Urinary bladder (tissue), 4 donors: ENCODE measurements at places on chromosomes 12 and 14.

DNA sequence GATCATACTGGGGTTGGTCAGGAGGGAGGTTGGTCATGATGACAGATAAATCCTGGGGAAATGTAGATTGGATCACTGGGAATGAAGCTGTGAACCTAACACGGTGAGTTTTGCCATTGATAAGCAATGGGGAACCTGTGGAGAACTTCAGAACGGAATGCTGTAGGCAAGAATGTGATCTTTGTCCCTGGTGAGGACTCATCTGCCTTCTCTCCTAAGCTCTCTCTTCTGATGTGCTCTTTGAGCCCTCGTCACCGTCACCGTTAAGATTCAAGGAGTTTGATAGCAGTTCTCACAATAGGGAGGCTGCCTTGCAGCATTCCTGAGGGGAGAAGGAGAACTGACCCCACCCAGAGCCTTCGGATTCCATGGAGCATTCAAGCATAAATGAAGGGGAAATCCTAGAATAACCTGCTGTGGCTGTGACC lies 217.6 kb downstream of the ANO6 start:
- no peak for DNase-seq

DNA sequence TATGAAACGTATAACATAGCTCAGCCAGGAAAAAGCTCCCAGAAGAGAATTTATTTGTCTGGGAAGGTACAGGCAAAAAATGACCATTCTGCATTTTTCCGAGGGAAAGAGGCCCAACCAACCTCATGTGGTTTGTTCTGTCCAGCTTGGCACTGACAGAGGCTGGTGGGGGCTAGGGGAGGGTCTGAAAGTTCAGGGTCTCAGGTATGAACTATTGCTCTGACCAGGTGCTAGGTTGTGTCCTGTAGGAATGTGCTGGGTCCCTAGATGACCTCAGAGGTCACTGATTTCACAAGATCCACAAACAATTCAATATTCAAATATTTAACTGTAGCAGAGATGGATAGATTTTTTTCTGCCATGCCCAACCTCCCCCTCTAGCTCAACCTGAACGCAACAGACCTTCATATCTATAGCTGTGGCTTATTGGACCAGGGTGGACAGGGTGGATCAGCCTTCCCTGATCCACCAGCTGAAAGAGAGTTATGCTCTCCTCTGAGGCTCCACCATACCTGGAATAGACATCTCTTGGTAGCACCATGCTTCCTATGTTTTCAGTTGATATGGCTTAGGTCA lies 32.9 kb upstream of the IFT81 start:
- DNase-seq = no peak

DNA sequence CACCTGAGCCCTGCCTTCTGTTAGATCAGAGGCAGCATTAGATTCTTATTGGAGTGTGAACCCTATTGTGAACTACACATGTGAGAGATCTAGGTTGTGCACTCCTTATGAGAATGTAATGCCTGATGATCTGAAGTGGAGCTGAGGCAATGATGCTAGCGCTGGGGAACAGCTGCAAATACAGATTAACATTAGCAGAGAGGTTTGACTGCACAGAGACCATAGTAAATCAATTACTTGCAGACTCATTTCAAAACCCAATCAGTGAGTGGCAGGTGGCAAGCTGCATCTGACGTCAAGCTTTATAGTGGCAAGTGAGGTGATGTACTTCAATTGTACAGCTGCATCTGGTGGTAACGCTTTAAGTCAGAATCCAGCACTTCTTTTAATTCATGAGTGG lies 141.6 kb downstream of the GPHN start:
- peak; percentile 4 for DNase-seq

DNA sequence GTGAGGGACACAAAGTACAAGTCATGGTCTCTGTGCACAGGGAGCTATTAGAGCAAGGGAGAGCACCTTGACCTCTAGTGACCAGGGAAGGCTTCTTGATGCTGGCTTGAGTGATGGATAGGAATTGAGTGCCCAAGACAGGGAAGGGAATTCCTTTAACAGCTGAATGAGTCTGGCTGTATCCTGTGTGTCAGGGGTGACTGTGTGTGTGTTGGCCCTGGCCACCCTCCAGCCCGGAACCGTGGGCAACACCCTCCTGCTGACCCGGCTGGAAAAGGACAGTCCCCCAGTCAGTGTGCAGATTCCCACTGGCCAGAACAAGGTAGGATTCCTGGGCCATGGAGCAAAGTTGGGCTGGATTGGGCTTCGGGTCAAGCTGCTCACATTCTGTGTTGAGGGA lies 5.5 kb upstream of the PFDN5 start:
- DNase-seq = no peak

GRCh38 chr14:66330228-66330627 lies 155.9 kb upstream of the CCDC196 start:
- no peak for DNase-seq

DNA sequence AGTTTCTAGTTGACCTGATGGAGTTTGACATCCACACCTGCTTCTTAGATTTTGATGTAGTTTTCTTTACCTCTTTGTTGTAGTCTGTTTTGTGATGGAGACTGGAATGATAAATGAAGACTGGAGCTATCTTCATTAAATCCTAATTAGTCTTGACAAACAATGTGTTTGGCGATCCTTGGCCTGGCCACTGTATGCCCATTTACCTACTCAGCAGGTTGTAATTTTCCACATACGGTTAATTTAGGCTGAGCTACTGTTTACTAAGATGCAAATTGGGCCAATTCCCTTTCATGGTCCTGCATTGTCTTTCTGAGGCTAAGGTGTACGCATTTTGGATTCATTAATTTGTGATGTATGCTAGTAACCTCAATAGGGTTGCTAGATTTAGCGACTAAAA lies at the start of gene TAS2R7:
Gene TAS2R7 (minus strand): TSS at position 41 of the 400 bp plus-strand sequence. CDS start 57 bp downstream, outside the sequence.
- DNase-seq = no peak

- DNase-seq = no peak
Observed at GRCh38 chr14:68655911-68656316, 137.0 kb downstream of the ZFP36L1 start.

- no peak for DNase-seq
Observed at GRCh38 chr14:99519931-99520421, 38.8 kb downstream of the CCNK start.

- DNase-seq = no peak
Observed at GRCh38 chr12:76018111-76018510, 13.5 kb downstream of the PHLDA1 start.

DNA sequence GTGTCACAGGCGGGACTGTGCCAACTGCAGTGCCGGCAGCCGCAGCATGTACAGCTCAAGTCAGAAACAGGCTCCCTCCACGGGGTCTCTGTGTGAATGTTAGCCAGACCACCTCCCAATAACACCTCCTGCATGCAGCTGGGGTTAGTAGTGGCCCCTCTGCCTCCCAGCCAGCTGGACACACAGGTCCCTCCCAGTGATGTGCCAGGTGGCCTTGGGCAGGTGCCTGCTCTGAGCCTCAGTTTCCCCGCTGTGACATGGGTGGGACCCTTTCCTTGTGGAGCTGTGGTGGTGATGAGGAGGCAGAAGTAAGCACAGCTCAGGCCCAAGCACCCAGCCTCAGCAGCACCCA lies 139.9 kb downstream of the ADGRD1 start:
- no peak for DNase-seq

- DNase-seq = no peak
Observed at GRCh38 chr12:53558631-53559030, 51.3 kb upstream of the NPFF start.

DNA sequence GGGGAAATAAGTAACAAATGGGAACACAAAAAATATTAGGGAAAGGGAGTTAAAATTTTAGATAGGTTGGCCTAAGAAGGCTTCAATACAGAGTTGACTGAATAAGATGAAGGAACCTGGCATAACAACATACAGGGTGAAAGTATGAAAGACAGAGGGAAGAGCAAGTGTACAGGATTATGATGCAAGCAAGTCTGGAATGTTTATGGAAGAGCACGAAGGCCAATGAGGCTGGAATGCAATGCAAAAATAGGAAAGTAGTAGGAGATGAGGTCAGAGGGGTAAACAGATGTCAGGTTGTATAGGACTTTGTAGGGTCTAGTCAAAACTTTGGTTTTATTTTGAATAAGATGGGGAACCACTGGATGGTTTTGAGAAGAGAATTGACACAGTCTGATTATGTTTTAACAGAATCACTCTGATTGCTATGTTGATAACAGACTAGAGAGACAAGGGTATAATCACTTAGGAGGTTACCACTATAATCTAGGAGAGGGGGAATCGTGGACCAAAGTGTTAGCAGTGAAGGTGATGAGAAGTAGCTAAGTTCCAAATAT lies 96.8 kb downstream of the OSBPL8 start:
- DNase-seq = no peak

DNA sequence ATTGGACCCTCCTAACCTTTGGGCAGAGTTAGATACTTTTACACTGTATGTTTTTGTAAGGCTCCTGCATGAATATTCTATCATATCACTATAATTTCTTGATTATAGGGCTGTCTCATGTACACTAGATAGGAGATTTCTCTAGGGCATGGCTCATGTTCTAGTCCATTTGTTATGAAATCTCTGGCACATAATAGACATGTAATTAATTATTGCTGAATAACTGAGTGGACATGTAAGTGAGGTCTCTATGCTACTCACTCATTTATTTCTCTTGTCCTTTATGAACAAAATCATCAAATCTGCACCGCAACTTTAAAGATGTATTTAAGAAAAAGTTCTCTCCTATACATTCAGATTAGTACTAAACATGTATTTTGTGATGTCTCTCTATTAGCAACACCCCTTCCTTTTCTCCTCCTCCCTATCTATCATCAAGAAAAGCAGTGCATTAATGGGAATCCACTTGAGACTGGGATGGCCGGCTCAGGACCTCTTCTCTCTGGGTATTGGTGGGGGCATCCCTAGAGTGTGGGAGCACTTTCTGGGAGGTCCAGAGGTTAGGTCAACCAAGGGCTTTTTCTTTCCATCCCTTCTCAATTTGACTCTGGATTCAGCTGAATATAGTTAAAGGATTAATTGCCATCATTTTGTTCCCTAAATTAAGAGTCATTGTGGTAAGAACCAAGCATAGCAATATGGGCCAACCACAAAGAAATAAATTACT lies 168.0 kb upstream of the HMGA2 start:
- DNase-seq = no peak

DNA sequence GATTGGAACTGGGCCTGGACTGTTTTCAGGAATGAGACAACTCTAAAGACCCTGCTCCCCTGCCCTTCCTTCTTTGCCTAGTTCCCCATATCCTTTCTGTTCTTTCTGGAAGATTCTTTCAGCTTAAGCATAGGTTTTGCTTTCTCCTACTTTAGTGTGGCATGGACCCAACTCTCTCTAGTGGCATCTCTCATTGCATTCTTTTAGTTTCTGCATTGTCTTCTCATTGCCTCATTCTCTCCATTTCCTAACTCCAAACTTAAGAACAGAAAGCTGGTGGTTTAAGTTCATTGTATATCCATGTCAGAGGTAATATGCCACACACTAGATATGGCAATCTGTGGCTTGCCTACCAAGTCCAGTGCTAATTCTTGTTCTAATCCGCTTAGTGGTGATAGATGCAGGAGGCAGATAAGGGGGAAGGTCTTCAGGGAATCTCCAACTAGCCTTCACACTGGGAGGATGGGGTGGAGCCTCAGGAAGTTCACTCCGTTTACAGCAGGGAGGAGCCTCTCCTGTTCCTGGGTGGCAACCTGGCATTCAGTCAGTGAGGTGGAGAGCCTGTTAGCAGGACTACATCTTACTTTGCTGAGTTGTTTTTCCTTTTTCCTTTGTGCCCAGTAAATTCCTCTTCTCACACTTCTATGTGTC lies 165.1 kb upstream of the LMNTD1 start:
- DNase-seq = no peak

GRCh38 chr12:47449797-47450196 lies 256.0 kb downstream of the RPAP3 start:
- DNase-seq = no peak

GRCh38 chr12:40714636-40715035 lies 22.4 kb downstream of the CNTN1 start:
- DNase-seq = no peak

- no peak for DNase-seq
Observed at GRCh38 chr12:91835693-91836092, 310.0 kb downstream of the BTG1 start.

- no peak for DNase-seq
Observed at GRCh38 chr12:25574761-25575160, 21.7 kb upstream of the LMNTD1 start.

DNA sequence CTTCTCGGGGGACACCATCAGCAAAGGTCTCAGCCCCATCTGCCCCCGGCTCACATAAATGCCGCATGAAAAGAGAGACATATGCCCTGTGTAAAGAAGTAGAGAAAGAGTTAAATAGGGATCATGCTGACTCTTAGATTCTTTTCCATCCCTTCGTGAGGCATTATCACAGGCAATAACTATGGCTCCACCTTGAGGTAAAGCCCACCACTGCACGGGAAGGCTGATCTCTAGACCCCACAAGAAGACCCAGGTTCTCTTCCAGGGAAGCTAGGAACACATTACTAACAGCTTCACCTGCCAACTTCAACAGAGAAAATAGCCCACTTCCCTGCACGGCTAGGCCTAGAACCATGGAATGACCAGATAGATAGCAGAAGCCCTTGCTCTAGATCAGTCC lies 14.1 kb upstream of the NOP2 start:
- no peak for DNase-seq

- no peak for DNase-seq
Observed at GRCh38 chr12:84891106-84891838, 21.3 kb downstream of the SLC6A15 start.

GRCh38 chr12:103839609-103840461 lies 1.2 kb downstream of the NT5DC3 start:
- DNase-seq = no peak

DNA sequence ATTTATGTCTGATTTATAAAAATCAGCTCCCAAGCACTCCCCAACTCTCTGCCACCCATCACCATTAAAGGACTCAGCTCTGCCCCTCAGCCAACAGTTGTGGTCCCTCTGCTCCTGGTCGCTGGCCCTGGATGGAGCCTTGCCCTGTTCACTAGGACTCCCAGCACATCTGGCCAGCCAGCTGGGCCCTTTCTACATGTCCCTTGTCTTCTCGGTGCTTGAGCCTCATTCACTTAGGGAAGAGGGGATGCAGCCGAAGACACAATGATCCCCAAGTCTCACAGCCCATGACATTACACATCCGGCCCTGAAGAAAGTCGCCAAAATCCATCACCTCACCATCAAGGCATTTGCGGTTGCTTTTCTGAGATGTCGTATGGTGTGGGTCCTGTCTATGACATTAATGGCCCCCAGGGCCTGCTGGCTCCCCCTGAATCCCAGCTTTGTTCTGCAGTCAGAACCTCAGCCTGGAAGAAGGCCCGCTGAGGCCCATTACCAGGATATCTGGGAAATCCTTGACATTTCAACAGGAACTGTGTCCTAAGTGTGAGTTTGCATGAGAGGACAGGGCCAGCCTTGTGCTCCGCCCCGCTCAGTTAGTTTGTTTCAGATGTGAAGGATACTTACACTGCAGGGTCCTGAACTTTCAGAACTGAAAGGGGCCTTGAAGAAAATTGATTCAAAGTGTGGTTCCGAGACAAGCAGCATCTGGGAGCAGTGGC lies 19.1 kb downstream of the TSPAN11 start:
- no peak for DNase-seq

- DNase-seq = no peak
Observed at GRCh38 chr12:92294676-92295440, 149.2 kb upstream of the BTG1 start.

GRCh38 chr14:81206115-81206514 lies 14.6 kb downstream of the GTF2A1 start:
- DNase-seq = no peak
